ENCODE measurements at places on chromosomes 3 and 15. TPM values are rescaled to one million over a fixed set of nuclear protein-coding genes. Genes with fewer than 3 reads are reported as not detected.

EFCAB12 gene
- 0.67 TPM for total RNA-seq

GPR160 gene
- 10.5 TPM for total RNA-seq

DUOX2 gene
- total RNA-seq, result 221 TPM

AADACL2 gene
- total RNA-seq, result not detected

DNA sequence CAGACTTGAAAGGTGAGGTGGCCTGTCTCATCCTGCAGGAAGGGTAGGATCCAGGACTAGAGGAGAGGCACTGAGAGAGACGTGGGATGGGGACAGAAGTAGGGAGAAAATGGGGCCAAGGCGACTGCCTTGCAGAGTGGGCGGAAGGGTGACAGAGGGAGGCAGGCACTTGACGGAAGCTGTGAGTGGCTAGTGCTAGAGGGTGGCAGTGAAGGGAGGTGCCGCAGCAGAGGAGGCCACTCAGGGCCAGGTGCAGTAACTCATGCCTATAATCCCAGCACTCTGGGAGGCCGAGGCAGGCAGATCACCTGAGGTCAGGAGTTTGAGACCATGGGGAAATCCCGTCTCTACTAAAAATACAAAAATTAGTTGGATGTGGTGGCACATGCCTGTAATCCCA lies 7.3 kb downstream of the CCDC33 start:
- H3K27me3 ChIP-seq, result no peaks in the 10 kb centered on the region
- peaks cover 53% of the 10 kb centered on the region for H3K4me1 ChIP-seq
- DNase-seq, result no peak
- no peak overlapping the region for H3K4me3 ChIP-seq
- no peak overlapping the region for H3K27ac ChIP-seq

DNA sequence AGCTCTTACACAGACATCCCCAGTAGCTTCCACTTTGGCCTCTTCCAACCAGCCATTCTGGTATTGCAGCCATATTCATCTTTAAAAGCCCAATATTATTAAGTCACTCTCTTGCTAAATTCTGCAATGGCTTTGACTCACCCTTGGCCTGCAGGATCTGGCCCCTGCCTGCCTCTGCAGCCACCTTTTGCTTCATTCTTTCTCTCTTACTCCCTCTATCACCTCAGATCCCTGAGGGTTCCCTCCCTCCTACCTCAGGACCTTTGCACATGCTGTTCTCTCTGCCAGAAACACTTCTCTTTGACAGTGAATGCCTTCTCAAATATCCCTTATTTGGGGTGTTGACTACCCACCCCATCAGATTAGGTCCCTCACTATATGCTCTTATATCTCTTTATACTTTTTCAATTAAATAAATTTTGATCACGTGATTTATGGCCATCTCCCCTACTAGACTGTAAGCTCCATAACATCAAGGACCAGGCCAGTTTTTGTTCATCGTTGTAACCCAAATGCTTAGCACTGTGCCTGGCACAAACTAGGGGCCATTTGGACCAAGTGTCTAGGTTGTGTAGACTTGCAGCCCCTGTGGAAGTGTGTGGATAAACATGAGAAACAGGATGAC lies 32.3 kb upstream of the UBE2Q2 start:
- no peak overlapping the region for H3K4me3 ChIP-seq
- DNase-seq, result no peak
- no peaks in the 10 kb centered on the region for H3K27me3 ChIP-seq
- no peak overlapping the region for H3K27ac ChIP-seq
- H3K4me1 ChIP-seq, result no peaks in the 10 kb centered on the region

DNA sequence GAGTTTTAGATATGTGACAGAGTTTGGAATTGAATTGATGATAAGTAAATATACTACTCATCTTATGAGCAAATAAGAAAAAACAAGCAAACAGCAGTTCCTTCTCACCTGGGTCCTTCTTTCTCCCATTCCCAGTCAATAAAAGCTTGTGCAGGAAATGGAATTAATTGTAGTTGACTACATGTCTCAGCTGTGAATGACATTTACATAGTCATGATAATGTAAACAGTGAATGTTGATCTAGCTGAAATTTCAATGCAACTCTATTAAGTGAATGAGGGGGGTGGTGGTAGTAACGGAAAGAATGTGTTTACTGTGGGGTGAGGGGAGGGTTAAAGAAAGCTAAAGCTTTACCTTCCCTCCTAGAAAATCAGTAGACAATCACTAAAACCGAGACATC lies 76.2 kb downstream of the NFKBIZ start:
- no peak overlapping the region for H3K27ac ChIP-seq
- H3K4me3 ChIP-seq, result no peak overlapping the region
- H3K27me3 ChIP-seq, result no peaks in the 10 kb centered on the region
- no peak for DNase-seq
- H3K36me3 ChIP-seq, result no peaks in the 10 kb centered on the region
- no peaks in the 10 kb centered on the region for H3K4me1 ChIP-seq

DNA sequence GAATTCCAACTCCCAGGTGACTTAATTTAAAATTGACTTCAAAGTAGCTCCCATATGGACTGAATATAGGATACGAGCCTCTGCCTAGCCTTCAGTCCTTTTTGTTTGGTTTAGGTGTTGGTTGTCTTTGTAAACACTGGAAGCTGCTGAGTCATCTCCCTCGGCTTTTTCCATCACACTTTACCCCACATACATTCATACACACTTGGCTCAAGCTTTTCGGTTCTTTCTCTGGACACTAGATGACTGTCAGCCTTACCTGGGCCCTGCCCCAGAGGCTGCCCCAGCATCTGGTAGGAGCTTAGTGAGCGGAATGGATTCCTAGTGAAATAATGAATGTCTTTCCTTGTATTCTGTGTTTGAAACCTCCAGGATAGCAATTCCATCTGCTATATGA lies 201.5 kb upstream of the IL12A start:
- no peak overlapping the region for H3K27ac ChIP-seq
- H3K4me1 ChIP-seq, result no peaks in the 10 kb centered on the region
- H3K36me3 ChIP-seq, result no peaks in the 10 kb centered on the region
- no peak overlapping the region for H3K4me3 ChIP-seq

GRCh38 chr15:97520689-97521088 lies 439.8 kb upstream of the ARRDC4 start:
- H3K4me1 ChIP-seq, result no peaks in the 10 kb centered on the region
- no peak overlapping the region for H3K27ac ChIP-seq
- no peaks in the 10 kb centered on the region for H3K36me3 ChIP-seq
- H3K27me3 ChIP-seq, result no peaks in the 10 kb centered on the region

DNA sequence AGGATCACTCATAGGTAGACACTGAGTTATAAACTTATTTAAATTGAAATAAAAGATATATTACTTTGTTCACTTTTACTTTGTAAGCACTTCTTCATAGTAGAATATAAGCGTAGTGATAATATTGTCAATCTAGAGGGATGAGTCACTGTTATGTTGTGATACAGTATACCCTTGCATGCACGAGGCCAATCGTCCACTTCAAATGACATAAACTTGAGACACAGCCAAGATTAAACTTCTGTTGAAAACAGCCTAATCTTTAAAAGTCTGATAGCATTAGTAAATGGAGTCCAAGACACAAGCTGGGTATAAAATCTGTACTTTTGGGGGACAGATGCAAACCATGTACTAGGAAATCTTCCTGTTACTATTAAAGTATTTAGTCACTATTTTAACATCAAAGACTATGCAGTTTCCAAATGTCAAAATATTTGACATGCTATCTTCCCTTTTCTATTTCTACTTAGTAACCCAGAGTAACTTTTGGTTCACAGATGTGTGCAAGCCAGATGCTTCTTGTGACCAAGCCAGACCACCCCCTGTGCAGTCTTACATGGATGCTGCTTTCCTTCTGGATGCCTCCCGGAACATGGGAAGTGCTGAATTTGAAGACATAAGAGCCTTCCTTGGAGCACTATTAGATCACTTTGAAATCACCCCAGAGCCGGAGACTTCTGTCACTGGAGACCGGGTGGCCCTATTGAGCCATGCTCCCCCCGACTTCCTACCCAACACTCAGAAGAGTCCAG lies 85.3 kb downstream of the PIK3R4 start:
- peaks cover 11% of the 10 kb centered on the region for H3K4me1 ChIP-seq
- H3K27ac ChIP-seq, result no peak overlapping the region
- no peaks in the 10 kb centered on the region for H3K27me3 ChIP-seq
- H3K4me3 ChIP-seq, result no peak overlapping the region
- no peaks in the 10 kb centered on the region for H3K36me3 ChIP-seq
- no peak for DNase-seq
